Foreskin fibroblast (primary cell): ENCODE measurements at places on chromosomes 13 and 19.

DNA sequence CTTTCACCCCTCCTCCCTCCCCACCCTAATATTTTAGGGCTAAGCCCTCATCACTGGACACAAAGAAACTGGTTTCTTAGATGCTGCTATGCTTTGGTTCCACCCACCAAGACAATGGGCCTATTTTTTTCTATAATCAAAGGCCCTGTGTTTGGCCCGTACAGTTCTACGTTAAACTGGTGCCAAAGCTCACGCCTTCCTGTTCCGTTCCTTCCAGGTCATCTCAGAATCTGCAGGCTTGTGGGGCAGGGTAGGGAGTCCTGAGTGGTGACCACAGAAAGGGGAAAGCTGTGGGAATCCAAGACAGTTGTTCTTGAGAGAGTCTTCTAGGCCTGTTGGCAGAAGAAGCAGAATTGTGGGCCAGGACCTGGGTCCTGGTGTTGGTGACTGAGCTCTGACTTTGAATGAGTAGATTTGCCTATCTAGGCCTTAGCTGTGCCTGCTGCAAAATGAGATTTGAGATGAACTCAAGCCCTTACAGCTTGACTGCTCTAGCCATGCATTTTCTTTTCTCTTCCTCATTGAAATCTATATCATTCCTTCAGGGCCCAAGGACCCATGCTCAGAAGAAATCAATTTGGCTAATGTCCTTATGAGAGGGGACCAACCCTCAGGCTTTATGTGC lies 19.1 kb upstream of the CXCL17 start:
- no peak for DNase-seq

DNA sequence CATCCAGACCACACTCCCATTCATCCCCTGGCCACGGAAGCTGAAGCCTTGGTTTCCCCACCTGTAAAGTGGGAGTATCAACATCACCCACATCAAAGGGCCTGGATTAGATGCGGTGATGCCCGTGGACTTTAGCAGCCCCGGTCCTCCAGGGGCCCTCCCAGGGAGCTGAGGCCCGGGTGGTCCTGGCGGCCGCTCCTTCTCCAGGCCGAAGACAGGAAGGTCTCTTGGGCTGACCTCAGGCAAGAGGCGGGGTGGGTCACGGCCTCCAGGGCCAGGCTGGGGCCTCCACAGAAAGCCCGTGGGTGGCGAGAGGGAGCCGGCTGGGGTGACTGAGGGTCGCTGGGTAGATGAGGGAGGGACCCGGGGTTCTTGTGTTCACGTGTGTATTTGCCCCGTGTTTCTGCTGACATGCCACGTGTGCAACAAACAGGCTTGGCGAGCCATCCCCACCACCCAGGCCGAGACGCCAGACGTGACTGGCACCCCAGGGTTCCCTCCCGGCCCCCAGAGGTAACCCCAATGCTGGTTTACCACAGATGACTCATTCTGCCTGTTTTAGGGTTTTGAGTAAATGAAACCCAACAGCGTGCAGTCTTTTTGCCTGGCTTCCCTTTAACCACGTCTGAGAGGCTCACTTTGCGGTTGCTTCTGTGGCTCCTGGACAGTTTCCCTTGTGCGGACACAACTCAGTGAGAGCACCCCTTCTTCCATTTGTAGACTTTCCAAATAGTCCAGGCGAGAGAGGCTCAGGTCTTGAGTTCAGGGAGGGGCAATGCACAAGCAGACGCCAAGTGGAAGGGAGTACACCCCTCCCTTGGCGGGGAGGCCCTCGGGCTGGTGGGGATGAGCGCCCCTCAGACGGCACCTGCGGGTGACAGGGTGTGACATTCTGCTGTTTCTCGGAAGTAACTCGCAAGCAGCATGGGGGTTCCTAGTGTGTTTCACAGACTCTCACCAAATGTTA lies 42.9 kb downstream of the C13orf46 start:
- no peak for DNase-seq

GRCh38 chr13:113566227-113566561 lies 18.4 kb upstream of the TFDP1 start:
- DNase-seq = no peak

- DNase-seq = no peak
Observed at GRCh38 chr13:107351305-107351704, 783.4 kb upstream of the ARGLU1 start.

GRCh38 chr13:20991741-20992520 lies 69.5 kb downstream of the LATS2 start:
- DNase-seq = no peak

GRCh38 chr13:103250071-103250470 lies 183.9 kb upstream of the SLC10A2 start:
- no peak for DNase-seq

GRCh38 chr19:40599331-40599901 lies 1.8 kb upstream of the LTBP4 start:
- no peak for DNase-seq

- DNase-seq = peak; percentile 66
Observed at GRCh38 chr13:49625392-49626079, 2.8 kb upstream of the ARL11 start.

DNA sequence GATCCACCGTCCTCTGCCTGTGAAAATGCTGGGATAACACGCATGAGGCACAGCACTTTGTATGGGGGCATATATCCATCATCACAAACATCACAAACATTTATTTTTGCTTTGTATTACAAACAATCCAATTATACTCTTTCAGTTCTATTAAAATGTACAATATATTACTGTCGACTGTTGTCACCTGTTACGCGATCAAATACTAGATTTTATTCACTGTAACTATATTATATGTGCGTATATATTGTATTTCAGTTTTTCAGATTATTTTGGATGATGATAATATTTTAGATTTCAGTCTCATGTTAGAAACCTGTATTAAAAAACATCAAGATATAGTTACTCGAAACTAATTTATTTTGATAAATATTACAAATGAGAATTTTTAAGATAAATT lies 998.3 kb downstream of the EFNB2 start:
- no peak for DNase-seq

DNA sequence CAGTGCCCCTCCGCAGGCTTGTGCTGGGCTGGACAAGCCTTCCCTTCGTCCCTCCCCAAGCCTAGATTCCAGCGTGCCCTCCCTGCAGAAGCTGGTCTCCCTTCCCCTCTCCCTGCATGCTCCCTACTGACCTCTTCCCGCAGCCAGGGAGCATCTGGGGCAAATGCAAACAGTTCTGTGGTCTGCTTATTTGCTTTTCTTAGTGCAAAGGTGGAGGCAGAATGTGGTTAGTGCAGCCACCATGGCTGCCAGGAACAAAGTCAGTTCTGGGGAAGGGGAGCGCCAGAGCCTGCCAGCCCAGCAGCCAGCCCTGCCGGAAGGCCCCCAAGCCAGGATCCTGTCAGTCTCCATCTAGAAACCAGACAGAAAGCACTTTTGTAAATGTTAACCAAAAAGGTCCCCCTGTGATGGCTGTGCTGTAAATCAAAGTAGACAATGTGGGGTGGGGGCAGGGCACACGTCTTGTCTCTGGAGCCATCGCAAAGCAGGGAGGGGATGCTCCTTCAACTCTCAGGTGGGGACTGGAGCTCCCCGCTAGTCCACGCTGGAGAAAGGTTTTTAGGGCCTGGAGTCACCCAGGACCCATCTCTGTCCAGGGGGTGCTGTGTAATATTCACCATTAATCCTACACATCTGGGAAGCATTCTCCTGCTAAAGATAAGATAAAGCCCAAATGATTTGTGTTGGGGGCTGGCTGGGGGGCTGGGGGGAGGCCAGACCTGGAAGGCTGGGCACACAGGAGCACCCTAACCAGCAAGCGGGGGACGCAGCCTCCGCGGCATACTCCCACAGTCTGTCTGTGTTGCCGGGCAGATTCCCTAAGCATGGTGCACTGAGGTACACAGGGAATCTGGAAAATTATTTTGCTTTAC lies 30.9 kb downstream of the SERP2 start:
- DNase-seq = no peak

GRCh38 chr19:21084343-21084742 lies 2.3 kb downstream of the ZNF714 start:
- peak; percentile 61 for DNase-seq

DNA sequence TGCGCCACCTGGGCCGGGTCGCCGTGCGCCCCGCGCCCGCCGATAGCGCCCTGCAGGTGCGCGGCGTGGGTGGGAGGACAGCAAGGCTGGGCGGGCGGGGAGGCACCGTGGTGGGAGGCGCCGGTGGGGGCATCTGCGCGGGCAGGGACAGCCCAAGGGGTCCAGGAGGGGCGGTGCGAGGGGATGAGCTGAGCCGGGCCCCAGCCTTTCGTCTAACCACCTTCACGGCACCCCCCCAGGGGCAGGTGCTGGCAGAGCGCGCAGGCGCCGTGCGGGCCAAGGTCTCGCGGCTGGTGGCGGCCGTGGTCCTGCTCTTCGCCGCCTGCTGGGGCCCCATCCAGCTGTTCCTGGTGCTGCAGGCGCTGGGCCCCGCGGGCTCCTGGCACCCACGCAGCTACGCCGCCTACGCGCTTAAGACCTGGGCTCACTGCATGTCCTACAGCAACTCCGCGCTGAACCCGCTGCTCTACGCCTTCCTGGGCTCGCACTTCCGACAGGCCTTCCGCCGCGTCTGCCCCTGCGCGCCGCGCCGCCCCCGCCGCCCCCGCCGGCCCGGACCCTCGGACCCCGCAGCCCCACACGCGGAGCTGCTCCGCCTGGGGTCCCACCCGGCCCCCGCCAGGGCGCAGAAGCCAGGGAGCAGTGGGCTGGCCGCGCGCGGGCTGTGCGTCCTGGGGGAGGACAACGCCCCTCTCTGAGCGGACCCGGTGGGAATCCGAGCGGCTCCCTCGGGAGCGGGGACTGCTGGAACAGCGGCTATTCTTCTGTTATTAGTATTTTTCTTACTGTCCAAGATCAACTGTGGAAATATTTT lies 3.1 kb downstream of the KISS1R start:
- no peak for DNase-seq

- DNase-seq = peak; percentile 46
Observed at GRCh38 chr13:41054212-41054877, 7.0 kb upstream of the WBP4 start.

DNA sequence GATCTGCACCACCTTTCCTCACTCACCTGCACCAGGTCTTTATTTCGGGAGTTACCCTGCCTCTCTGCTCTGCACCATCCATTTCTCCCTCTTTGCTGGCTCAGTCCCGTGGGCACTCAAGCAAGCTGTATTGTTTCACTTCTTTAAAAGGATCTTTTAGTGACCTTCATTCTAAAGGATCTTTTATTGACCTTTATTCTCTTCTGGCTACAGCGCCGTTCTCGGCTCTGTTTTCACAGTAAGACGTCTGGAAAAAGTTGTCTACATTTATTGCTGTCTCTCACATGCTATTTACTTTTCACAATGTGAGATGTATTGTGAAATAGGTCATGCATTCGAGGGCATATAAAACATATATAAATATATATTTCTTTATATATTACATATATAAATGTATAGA lies 35.6 kb upstream of the ARGLU1 start:
- no peak for DNase-seq

DNA sequence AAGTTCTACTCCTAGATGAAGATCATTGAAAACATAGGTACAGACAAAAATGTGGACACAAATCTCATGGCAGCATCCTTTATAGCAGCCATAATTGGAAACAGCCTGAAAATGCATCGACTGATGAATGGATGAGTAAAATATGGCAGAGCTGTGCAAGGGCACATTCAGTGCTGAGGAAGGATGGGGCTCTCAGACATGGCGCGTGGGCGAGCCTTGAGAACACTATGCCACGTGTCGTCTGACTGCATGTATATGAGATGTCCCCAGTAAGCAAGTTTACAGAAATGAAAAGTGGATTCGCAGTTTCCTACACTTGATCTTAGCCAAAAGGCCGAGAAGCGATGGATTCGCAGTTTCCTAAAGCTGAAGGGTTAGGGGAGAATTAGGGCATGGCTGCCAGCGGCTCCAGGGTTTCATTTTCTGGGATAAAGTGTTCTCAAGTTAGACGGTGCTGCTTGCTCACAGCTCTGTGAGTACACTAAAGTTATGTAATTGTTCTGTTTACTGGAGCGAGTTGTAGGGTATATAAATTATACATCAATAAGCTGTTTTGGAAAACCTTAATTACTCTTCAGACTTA lies 78.0 kb downstream of the RAB20 start:
- DNase-seq = no peak

DNA sequence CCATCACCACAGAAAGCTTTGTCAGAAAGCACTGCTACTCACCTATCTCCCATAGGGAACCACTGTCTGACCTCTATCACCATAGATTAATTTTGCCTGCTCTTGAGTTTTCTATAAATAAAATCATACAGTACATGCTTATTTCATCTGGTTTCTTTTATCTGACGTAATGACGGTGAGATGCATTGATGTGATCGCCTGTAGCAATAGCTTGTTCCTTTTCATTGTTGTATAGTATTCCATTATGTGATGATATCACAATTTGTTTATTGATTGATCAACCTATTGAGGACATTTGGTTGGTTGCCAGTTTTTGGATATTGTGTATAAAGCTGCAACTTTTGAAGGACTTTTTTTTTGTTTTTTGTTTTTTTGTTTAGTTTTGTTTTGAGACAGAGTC lies 51.9 kb upstream of the ADGRE1 start:
- DNase-seq = no peak
